ENCODE measurements at places on chromosomes 1 and 21. TPM values are rescaled to one million over a fixed set of nuclear protein-coding genes. Genes with fewer than 3 reads are reported as not detected.
A peak's percentile ranks its signal among the peaks of the same experiment; 100 is the strongest.

DNA sequence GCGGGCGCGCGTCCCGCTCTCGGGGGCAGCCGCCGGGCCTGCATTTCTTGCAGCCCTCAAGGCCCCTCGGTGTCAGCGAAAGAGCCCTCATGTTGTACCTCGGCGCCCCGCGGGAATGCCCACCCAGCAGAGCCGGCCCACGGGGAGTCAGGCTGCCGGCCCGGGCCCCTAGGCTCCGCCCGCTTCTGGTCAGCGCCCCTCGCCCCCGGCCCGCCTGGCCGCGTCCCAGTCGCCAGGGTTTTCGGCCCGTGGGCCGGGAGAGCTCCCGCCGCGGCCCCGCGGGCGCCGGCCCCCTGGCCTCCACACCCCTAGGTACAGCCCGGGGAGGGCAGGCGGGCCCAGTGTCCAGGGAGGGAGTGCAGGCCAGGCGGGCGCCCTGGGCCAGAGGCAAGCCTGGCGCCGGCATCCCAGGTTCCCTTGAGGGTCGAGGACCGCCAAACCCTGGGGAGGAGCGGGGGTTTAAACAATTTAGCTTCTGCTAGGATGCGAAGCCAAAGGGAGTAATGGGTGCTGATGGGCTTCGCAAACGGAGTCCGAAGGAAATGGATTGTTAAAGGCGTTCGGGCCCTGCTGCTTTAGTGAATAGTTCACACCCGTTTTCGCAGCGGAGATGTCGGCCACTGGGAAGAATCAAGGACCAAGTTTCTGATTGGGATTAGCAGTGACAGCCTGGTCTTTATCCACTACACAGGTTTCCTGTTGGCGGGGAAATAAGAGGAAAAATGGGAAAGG lies 486 bp upstream of the KCNA3 start:
- DNase-seq: no peak

DNA sequence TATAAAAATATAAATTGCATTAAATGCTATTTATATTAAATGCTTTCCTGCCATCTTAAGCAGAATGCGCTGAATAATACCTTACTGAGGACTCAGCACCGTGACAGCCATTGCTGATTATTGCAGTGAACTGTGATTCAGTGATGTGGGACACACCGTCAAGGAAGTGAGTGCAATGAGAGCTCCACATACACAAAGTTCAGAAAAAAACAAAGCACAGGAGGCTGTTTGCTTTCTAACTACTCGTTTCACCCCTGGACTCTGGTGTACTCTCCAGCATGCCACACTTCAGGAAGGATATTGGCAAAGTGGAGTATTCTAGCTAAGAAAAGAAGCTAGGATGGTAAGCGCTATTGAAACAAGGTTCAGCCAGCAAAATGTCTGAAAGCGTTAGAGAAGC lies 57.4 kb upstream of the CXADR start:
- no peak for DNase-seq

SERPINC1 gene
- total RNA-seq: not detected

DNA sequence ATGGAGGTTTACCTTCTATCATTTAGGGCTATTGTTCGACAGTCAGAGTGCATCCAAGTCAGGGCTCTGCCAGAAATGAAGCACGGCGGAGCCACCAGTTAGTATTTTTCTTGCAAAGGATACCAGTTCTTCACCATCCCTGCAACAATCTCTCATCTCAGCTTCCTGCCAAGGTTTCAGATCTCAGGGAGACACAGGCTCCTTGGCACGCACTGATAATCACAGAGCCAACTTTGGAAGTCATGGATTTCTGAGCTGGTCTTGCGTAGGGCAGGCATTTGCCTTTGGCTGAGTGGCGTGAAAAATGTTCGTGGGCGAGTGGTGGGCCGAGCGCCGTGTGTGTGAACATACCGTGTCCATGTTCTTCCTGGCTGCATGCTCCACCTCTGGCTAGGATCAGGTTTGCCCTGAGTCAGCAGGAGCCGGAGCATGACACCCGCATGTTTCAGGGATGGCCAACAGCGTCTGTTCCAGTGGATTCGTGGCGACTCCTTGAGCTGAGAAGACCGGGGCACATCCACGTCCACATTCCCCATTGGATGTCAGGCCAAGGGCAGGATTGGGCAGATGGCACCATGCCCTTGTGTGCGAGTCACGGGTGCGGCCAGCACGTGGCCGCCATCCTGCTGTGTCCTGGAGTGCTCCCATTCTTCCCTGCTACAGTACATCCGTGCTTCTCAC lies 118.5 kb upstream of the C1orf174 start:
- DNase-seq: no peak

NUF2 gene
- total RNA-seq: 57.0 TPM

GRCh38 chr1:177975588-177976495 lies 6.0 kb upstream of the SEC16B start:
- no peak for DNase-seq

DNA sequence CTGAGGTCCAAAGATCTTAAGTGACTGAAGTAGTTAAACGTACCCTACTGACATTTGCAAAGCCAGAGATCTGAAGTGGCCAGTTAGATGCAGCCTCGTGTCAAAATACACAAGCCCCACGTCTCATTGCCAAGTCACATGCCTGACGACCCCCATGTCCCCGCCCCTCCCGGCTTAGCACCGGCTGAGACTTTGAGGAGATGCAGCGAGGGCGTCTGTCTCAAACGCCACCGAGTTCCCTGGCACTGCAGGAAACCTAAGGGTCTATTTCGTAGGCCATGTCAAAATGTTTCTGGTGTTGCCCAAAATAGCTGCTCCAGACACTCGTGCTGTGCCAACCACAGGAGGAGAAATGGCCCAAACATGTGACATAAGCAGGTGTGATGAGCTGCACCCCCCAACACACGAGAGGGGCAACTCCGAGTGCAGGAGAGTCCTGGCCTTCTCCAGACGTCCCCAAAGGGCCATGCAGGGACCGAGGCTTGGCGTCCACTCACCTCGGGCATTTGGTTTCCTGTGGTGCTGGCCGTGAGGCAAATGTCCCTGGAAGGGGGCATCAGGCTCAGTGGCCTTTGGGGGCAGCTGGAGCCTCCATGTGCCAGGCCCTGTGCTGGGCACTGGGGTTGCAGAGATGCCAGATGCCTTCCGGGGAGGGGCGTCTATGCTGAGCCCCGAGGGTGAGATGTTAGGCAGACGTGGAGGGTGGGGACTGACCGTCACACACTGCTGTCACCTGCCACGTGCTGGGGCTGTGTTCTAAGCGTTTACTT lies 67.0 kb downstream of the MATN1 start:
- DNase-seq: no peak

DNA sequence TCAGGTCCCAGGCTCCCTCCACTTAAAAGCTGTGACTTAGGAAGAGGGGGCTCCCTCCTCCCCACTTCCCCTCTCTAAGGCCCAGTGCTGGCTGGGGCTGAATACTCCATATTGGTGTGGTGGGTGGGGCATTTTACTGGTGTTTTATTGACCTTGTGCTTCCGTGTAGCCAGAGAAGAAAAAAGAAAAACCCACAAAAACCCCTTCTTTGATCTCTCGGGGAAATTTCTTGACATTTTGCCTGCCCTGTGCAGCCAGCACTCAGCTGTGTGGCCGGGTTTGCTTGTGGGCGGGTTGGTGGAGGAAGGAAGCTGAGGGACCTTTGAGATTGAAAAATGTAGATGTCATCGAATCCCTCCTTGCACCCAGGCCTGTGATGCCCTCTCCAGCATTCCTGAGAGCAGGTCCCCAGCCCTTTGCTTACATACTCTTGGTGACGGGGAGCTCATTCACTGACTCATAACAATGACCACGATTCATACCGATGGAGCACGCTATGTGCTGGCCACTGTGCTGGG lies 24.8 kb downstream of the TNFRSF8 start:
- peak; percentile 86 for DNase-seq

GRCh38 chr1:50368179-50369007 lies 54.9 kb downstream of the DMRTA2 start:
- no peak for DNase-seq
